ENCODE measurements at places on chromosomes 5 and 9.
A peak's percentile ranks its signal among the peaks of the same experiment; 100 is the strongest.

DNA sequence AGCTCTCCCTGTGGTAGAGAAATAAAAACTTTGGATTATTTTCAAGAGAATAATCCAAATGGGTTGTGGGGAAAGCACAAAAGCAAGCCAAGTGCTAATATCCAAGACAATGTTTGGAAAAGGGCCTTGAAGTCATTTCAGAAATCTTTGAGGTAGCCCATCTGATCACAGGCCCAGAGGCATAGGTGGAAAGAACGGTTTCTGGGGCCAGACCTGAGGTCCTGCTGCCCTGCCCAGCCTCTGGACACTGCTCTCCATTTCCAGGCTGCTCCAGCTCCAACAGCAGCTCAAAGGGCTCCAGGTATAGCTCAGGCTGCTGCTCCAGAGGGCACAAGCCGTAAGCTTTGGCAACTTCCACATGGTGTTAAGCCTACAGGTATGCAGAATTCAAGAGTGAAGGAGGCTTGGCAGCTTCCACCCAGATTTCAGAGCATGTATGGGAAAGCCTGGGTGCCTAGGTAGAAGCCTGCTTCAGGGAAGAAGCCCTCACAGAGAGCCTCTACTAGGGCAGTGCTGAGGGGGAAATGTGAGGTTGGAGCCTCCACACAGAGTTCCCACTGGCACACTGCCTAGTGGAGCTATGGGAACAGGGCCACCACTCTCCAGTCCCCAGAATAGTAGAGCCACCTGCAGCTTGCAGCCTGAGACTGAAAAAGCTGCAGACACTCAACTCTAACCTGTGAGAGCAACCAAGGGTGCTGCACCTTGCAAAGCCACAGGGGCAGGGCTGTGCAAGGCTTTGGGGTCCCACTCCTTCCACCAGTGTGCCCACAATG lies 133.1 kb downstream of the PIK3R1 start:
- H3K27me3 ChIP-seq = no peaks in the 10 kb centered on the region
- no peak overlapping the region for H3K27ac ChIP-seq
- DNase-seq = no peak
- H3K4me3 ChIP-seq = no peak overlapping the region
- H3K4me1 ChIP-seq = peaks cover 18% of the 10 kb centered on the region
- H3K36me3 ChIP-seq = peaks cover 8% of the 10 kb centered on the region

DNA sequence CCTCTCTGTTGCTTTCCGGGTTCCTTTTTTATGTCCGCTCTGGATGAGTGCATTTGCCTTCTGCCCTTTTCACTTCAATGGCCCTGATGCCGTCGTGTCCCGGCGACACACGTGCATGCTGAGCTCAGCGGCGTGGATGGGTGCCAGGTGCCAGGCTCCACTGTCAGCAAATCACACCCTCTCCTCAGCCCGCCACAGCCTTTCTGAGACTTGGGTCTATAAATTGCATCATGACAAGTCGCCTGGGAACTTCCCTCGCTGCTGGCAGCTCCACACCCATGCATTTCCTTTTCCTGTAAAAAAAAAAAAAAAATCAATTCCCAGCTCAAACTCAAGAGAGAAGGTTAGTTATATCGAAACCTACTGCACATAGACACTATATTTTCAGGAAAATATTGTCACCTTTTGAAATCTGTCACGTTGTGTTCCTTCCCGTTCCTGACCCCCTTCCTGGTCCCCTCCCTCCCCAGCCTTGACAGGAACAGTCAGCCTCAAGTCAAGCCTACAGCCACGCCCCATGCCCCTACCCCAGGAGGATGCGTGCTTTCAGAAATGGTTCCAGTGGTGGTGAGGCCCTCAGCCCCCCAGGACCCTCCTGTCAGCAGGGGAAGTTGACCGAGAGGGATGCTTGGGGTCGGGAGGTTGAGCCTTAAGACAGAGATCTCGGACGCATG lies 110.3 kb upstream of the PTCH1 start:
- no peak overlapping the region for H3K27ac ChIP-seq
- no peak for DNase-seq
- no peaks in the 10 kb centered on the region for H3K27me3 ChIP-seq

- peaks cover 21% of the 10 kb centered on the region for H3K4me1 ChIP-seq
- H3K4me3 ChIP-seq = no peak overlapping the region
- DNase-seq = no peak
These were observed 1176.3 kb downstream of the CDH18 start for GRCh38 chr5:18811661-18812060.

DNA sequence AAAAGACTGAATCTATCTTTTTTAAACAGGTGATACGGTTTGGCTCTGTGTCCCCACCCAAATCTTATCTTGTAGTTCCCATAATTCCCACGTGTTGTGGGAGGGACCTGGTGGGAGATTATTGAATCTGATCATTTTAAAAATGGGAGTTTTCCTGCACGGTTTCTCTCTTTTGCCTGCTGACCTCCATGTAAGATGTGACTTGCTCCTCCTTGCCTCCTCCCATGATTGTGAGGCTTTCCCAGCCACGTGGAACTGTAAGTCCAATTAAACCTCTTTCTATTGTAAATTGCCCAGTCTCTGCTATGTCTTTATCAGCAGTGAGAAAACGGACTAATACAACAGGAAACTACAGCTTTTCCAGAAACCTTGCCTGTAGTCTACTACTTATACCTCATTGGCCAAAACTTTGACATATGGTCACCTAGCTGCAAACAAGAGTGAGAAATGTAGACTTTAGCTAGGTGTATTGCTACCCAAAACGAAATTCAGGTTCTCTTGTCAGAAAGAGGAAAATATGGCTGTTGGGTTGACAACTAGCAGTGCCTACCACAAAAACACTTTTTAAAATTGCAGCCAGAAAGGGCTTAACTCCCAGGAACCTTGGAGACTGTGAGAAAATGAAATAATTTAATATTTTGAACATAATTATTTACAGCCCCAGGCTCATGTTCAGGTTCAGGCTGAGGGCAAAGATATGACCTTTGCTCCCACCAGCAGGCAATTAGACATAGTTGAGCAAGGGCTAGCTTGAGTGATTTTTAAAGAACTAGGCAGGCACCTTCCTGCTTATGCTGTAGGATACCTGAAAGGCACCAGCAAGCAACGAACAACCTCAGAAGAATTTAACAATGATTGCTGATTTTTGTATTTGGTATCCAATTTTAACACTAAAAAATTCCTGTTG lies 7.4 kb upstream of the AGGF1 start:
- DNase-seq = no peak
- no peak overlapping the region for H3K4me3 ChIP-seq
- H3K4me1 ChIP-seq = no peaks in the 10 kb centered on the region
- H3K36me3 ChIP-seq = no peaks in the 10 kb centered on the region
- peaks cover 20% of the 10 kb centered on the region for H3K27me3 ChIP-seq

- H3K4me3 ChIP-seq = no peak overlapping the region
- DNase-seq = no peak
- no peaks in the 10 kb centered on the region for H3K36me3 ChIP-seq
These were observed 518.2 kb upstream of the TLE4 start for GRCh38 chr9:79053598-79053997.

DNA sequence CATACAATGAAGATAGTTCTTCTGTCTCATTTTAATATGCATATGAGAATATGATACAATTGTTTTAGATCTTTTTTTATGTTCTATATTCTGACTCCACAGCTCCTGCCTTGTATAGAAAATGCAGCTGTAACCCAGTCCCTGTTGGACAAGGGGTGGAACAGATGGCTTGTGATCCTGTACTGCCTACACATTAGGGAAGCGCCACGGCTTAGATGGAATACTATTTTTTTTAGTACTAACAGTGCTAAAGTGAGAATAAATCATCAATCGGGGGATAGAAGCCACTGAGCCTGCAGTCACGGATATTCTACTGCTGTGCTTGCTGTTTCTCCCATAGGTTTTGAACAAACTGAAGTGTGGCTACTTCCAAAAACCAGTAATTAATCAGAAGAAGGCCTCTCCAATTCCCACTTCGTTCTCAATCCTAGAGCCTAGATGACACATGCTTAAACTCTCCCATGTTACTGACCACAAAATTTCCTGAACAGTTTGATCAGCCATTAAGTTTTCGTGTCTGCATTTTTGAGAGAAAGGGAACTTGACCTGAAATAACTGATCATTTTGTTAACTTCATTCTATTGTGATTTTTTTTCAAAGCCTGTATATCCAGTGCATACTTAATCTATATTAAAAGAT lies 150.3 kb downstream of the CDH18 start:
- H3K27me3 ChIP-seq = no peaks in the 10 kb centered on the region
- no peak for DNase-seq
- H3K36me3 ChIP-seq = peaks cover 12% of the 10 kb centered on the region
- H3K4me3 ChIP-seq = no peak overlapping the region
- H3K27ac ChIP-seq = no peak overlapping the region

- no peak overlapping the region for H3K27ac ChIP-seq
- no peak overlapping the region for H3K4me3 ChIP-seq
- no peaks in the 10 kb centered on the region for H3K4me1 ChIP-seq
- H3K27me3 ChIP-seq = peaks cover 6% of the 10 kb centered on the region
- DNase-seq = no peak
- peaks cover 21% of the 10 kb centered on the region for H3K36me3 ChIP-seq
These were observed 72.2 kb downstream of the COL15A1 start for GRCh38 chr9:99015890-99016289.

DNA sequence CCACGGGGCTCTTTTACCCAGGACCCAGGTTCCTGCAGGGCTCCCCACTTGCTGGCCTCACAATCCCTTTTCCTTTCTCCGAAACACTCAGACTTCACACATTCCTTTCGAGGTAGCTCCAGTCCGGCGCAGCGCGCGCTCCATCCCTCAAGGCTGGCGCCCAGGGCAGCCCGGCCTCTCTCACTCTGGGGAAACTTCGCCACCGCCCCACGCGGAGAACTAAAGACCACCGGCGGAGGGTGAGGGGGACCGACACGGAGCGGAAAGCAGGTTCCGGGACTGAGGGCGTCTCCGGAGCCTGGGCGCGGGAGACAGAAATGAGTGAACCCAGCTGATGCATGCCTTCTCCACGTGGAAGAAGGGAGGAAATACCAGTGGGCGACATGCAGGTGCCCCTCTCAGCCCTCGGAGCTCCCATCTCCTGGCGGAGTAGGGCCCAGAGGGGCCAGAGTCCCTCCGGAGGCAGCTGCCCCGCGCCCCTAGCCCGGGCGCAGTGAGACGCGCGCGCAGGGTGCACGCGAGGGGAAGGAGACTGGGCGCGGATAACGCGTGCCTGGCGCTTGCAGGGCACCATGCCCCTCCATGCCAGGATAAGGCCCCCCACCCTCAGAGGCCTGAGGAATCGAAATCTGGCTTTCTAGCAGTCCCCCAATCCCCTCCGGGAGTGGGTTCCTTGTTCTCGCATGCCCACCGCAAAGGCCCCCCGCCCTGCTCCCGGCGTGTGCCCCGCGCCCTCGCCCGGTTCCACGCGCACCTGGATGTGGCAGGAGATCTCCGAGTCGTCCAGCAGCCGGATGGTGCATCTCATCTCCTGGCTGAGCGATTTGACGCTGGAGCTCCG lies 650 bp downstream of the FRMD3 start:
- peak overlapping the region; percentile 76 for H3K4me3 ChIP-seq
- H3K27me3 ChIP-seq = peaks cover 64% of the 10 kb centered on the region
- peaks cover 20% of the 10 kb centered on the region for H3K4me1 ChIP-seq
- peak; percentile 34 for DNase-seq
- no peak overlapping the region for H3K27ac ChIP-seq

- H3K4me3 ChIP-seq = no peak overlapping the region
- H3K27ac ChIP-seq = no peak overlapping the region
- no peaks in the 10 kb centered on the region for H3K36me3 ChIP-seq
- DNase-seq = no peak
- peaks cover 13% of the 10 kb centered on the region for H3K4me1 ChIP-seq
These were observed 30.0 kb upstream of the SLC12A7 start for GRCh38 chr5:1141834-1142233.

GRCh38 chr5:119795768-119796167 lies 166.4 kb downstream of the FAM170A start:
- no peaks in the 10 kb centered on the region for H3K36me3 ChIP-seq
- peaks cover 16% of the 10 kb centered on the region for H3K4me1 ChIP-seq
- H3K4me3 ChIP-seq = no peak overlapping the region
- H3K27ac ChIP-seq = no peak overlapping the region

- peaks cover 17% of the 10 kb centered on the region for H3K27me3 ChIP-seq
- no peak overlapping the region for H3K27ac ChIP-seq
- H3K36me3 ChIP-seq = peaks cover 55% of the 10 kb centered on the region
- peaks cover 40% of the 10 kb centered on the region for H3K4me1 ChIP-seq
- DNase-seq = peak; percentile 46
These were observed 877 bp upstream of the CAMSAP1 start for GRCh38 chr9:135908093-135908753.

DNA sequence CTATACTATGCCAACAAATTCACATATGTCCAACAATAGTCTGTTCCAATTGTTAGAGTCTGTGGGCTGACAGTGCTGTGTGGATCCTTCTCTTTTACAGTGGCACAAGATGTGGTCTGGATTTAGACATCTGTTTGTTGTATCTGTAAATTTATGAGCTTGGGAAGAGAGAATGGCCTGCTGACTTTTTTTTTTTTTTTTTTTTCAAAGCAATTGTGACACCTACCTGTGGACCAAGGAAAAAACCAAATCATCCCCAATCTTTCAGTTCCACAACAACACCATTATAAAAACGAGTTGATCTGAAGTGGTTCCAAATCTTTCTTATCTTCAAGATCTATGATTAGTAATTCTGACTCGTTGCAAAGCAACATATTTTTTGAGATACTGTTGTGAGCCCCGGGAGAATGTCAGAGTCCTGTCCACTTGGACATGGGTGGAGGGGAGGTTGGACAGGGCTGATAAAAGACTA lies 4.9 kb downstream of the IRX2 start:
- H3K27me3 ChIP-seq = peaks cover 69% of the 10 kb centered on the region
- no peak overlapping the region for H3K27ac ChIP-seq
- peaks cover 36% of the 10 kb centered on the region for H3K36me3 ChIP-seq
- DNase-seq = no peak

GRCh38 chr5:37938861-37939260 lies 99.0 kb upstream of the GDNF start:
- no peak overlapping the region for H3K27ac ChIP-seq
- H3K27me3 ChIP-seq = no peaks in the 10 kb centered on the region
- H3K4me1 ChIP-seq = no peaks in the 10 kb centered on the region

- H3K4me1 ChIP-seq = peaks cover 33% of the 10 kb centered on the region
- DNase-seq = no peak
- no peaks in the 10 kb centered on the region for H3K36me3 ChIP-seq
These were observed 2.5 kb upstream of the PRKACG start for GRCh38 chr9:69016191-69017096.

GRCh38 chr5:73126957-73127356 lies 6.6 kb downstream of the TMEM171 start:
- no peak overlapping the region for H3K27ac ChIP-seq
- H3K4me3 ChIP-seq = no peak overlapping the region
- peaks cover 4% of the 10 kb centered on the region for H3K36me3 ChIP-seq
- H3K27me3 ChIP-seq = peaks cover 22% of the 10 kb centered on the region
- DNase-seq = no peak
